ENCODE measurements at places on chromosomes 11 and 22.

DNA sequence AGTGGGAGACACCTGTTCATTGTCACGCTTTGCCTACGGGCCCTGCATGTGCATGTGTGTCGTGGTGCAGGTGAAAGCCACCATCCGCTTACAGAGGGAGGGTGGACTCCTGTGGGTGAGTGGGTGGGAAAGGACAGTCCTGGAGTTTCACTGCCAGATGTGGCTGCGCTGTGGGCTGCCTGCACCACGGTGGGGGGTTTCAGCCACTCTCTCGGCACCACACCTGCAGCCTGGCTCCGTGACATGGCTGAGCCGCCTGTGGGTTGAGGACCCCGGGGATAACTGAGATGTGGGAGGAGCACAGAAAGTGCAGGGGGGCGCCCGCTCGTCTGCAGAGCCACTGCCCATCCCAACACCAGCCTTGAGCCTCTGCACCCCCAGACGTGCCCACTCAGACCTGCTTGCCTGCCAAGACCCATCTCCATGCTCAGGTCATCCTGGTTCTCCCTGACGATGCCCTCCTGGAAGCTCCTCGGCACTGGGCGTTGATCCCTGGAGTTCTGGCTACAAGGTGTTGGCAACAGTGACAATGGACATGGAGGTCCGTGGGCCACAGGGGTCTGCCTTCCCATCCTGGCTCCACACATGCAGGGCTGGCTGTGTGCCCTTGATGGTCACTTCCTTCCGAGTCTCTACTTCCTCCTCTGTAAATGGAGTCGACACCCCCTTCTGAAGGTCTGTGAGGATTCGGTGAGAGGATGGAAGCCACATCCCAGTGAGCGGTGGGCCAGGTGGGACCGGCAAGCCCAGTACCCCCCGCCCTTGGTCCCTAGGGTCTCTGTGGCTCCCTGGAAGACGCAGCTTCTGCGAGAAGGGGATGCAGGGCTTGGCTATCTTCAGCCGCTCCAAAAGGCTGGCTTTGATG, 1007.0 kb downstream of the BRD1 start:
- DNase-seq: no peak

DNA sequence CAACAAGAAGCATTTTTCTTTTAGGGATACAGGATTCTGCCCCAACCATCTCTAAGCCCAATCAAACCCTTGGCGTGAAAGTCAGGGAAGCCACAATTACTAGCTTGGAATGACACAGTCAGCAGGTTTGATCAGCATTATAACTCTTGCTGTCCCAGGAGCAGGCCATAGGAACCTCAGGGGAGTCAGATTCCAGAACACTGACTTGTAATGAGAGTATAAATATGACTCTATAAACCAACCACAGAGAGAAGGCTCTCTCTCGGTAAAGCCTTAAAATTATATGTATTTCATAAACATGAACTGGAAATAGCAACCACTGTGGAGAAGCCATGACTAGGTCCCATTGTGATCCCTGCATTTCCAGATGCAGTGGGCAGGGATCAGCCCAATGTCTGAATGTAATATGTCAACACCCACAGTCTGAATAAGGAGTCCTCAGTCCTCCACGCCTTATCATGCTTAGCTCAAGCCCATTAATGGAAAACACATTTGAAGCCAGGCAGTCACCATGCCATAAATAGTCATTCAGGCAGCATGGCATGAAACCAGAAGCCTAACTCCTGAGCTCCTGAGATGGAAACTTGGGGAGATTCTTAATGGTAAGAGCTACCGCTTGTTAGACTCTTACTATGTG, 99.1 kb upstream of the MTNR1B start:
- no peak for DNase-seq

DNA sequence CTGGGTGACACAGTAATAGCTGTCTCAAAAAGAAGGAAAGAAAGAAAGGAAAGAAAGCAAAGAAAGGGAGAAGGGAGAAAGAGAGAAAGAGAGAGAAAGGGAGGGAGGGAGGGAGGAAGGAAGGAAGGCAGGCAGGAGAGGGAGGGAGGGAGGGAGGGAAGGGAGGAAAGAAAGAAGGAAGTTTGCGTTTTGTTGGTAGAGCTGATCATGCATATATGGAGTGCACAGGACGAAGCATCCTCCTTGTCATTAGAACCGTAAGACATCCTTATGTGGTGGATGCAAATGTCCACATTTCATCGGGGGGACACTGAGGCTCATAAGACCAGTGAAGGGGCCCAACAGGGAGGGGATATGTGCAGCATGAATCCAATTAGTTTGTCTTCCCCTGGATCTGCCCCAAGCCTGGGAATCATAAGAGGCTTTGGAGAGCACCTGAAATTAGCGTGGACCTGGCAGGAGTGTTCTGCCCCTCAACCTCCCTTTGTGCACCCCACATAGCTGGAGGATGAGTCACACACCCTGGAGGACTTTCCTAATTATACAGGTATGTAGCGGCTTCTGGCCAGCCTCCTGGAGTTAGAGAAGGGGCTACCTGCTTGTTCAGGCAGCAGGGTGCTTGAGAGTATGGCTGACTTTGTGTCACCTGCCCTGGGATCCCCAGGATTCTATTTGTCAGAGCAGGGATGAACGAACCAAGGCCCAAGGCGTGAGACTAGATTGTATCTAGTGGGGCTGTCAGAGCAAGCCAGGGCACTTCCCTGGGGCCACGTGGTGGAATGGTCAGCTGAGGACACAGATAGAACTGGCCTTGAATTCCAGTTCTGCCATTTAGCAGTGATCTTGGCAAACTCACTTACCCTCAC, 119.7 kb upstream of the CD82 start:
- DNase-seq: no peak

GRCh38 chr11:94557421-94557820, 9.7 kb upstream of the PIWIL4 start:
- no peak for DNase-seq

DNA sequence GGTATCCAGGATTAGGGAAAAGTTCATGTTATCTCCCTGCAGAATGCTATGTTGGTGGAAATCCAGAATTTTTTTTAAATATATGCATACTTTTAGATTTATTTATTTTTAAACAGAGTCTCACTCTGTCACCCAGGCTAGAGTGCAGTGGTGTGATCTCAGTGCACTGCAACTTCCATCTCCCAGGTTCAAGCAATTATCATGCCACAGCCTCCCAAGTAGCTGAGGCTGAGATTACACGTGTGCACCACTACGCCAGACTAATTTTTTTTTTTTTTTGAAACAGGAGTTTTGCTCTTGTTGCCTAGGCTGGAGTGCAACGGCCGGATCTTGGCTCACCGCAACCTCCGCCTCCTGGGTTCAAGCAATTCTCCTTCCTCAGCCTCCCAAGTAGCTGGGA, 2.6 kb downstream of the PACSIN2 start:
- DNase-seq: no peak

DNA sequence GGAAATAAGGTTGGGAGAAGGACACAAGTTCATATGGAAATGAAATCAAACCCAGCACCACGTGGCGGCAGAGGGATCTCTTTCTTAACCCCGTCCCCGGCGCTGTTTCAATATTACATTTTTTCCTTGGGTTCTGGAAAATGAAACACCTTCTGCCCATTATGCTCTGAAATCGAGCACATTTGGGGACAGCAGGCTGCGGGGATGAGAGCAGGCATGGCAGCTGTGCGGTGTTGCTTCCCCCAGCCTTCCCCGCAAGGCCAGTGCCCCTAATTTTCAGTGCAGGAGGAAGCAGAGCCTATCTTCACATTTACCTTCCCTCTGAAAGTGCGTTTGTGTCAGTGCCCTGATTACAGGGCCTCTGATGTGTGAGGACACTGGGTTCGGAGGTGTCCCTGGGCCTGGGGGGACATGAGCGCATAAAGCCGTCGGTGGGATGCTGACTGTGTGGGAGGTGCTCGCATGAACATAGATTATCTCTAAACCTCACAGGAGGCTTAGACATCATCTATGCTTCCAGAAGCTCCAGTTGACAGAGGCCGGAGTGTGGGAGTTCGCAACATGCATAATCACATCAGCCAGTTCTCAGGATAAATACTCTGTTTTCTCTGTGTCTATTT, 921.3 kb downstream of the BRD1 start:
- DNase-seq: no peak

GRCh38 chr11:87298155-87298554, 260.4 kb downstream of the TMEM135 start:
- DNase-seq: no peak

GRCh38 chr11:130328420-130328819, 13.7 kb upstream of the ZBTB44 start:
- no peak for DNase-seq

- DNase-seq: no peak
Observed at GRCh38 chr11:33296695-33297094, 39.5 kb downstream of the HIPK3 start.

- DNase-seq: no peak
Observed at GRCh38 chr11:128928400-128928799, 14.3 kb downstream of the TP53AIP1 start.

DNA sequence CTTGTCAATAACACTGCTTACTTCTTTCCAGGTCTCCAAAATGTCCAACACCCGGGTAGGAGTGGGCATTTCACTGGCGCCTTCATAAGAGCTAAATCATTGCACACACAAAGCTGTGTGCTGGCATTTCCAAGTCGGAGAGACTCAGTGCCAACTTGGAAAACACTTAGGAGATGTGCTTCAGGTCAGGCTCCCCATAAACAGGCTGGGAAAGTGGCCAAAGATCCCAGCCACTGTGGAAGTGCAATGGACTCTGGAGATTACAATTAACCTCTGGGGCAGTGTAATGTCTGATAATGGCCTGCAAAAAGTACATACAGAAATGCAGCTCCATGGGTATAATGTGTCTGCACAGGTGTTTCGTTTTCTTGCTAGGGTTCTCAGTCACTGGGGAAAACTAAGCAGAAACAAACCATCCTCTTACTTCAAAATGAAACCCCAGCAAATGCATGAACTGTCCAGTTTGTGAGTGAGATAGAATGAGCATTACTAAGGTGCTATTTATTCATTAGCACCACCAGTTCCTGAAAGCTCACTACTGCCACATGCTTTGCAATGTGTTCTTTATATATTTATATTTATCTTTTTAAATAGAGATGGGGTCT, 79.0 kb downstream of the ABTB2 start:
- DNase-seq: no peak

- peak; percentile 8 for DNase-seq
Observed at GRCh38 chr22:30890686-30891442, 77.7 kb downstream of the MORC2 start.

- DNase-seq: no peak
Observed at GRCh38 chr11:125330462-125331325, 165.4 kb downstream of the FEZ1 start.

GRCh38 chr11:22808571-22809197, 20.9 kb downstream of the SVIP start:
- no peak for DNase-seq

- DNase-seq: peak; percentile 72
Observed at GRCh38 chr11:86617502-86617901, 54.9 kb downstream of the ME3 start.

GRCh38 chr11:8168485-8169257, at the start of gene RIC3:
RIC3 (minus strand) TSS chr11:8169025; CDS start chr11:8168989, 36 bp downstream.
- DNase-seq: no peak

GRCh38 chr22:25483931-25484330, 80.5 kb upstream of the GRK3 start:
- DNase-seq: no peak

GRCh38 chr11:40370821-40371616, 1088.4 kb downstream of the LRRC4C start:
- DNase-seq: no peak

DNA sequence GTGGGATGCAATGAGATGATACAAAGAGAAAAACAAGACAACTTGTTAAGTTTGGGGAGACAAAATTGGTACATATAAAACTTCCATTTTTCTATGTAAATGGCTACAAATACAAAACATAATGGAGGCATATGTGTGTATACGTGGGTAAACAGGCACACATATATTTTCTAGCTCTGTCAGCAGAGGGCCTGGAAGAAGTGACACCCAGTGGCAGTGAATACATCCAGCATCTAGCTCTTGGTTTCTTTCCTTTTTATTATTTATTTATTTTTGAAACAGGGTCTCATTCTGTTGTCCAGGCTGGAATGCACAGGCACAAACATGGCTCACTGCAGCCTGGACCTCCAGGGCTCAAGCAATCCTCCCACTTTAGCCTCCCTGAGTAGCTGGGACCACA, 5.0 kb upstream of the RASL10A start:
- no peak for DNase-seq

DNA sequence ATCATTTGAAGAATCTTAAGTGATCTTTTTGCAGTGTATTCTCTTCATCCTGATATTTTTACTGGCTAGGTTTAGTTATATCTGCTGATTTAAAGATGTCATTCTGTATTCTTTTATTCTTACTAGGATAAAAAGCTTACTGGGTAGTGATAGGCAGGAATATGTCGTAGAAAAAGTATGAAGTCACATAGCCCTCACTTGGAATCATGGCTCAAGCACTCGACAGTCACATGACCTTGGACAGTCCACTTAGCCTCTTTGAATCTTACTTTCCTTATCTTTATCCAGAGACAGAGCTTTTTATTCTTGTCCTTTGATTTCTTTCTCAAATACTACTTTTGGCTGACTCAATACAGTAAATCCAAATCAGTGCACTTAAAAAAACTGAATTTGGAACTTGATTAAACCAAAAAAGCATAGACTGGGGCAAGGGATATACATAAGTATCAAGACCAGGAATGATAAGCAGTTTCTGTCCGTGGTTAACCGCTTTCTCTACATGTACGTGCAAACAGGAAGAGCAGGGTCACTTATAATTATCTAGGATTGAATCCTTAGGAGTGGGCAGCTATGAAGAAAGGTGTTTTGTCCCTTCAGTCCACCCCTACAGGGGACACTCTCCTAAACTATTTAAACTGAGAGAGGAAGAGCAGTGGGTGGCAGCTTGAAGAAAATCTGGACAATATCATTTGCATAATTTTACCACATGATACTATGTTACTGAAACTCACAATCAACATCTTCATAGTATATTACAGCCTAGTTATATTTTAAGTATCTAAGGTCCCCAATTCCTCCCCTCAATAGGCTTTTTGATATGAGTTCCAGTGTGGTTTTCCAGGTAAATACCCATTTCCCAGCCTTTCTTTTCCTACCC, 8.0 kb downstream of the MMP7 start:
- DNase-seq: no peak

DNA sequence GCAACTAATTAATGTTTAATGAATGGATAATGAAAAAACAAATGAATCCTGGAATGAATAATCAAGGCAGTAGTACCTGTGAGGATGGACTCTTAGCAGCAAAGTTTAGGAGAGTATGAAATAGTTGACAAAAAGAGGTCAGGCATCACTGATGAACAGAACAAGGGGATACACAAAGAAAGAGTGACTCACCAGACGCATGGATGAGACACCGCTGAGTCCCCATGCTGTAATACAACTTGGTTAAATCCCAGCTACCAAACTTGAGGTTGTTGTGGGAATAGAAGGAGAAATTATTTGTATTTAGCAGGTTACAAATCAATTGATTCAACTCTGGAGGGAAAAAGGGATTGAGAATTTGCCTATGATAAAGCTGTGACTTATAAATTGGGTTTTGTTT, 976.9 kb upstream of the TENM4 start:
- no peak for DNase-seq

DNA sequence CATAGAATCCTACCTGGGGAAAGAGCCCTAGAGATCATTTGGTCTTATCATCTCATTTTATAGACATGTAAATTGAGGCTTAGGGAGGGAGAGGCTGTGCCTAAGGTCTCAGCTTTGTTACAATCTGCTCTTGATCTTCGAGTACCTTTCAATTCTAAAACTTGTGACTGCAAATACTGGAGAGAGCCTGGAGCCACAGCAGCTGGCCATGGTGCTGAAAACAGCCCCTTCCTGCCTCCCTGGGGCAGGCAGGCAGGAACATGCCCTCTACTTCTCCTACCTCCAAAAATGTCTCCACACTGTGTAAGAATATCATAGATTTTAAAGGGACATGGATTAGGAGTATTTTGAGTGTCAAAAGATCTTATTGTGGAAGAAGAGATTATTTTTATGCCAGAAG, 52.2 kb downstream of the C22orf42 start:
- DNase-seq: peak; percentile 5

- no peak for DNase-seq
Observed at GRCh38 chr11:66708701-66709100, 20.3 kb downstream of the SPTBN2 start.
